Hepatic stellate cell (primary cell): ENCODE measurements at places on chromosomes 12 and 14.
A peak's percentile ranks its signal among the peaks of the same experiment; 100 is the strongest.

DNA sequence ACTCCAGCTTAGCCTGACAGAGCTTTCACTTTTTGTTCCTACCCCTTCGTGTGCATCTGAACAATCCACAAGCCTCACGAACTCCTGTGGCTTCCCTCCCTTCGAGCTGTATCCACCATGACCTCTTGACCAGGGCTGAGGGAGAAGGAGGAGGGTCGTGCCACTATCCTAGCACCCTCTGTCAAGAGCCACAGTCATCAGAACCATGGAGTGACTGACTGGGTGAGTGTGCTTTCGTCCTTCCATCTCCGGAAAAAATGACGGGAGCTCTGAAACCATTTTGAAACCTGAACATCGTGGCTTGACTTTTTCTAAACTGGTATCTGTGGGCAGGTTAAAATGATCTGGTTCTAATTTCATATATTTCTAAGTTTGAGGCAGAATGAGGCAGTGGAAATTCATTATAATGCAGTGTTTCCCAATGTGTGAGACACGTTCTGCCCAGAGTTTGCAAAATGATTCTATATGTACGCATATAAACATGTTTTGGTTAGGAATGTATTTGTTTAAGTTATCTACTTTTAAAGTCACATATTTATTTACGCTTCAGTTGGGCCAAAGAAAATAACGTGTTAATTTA, 27.0 kb downstream of the IL26 start:
- no peak for DNase-seq

DNA sequence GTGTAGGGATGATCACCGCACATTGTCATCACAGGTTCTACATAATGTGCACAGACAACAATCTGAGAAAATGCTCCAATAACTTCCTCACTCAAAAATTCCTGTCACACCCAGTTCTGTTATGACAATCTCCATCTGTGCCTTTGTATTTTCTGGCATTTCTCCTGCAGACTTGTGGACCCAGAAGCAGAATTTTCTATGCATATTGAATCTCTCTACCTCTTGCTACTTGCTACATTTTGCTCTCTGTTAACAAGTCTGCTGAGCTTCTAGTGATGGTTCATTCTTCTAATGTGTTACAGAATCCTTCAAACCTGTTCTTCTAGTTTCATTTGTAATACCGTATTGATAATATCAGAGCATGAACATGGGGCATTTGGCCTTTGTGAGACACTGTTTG, 127.8 kb upstream of the PTPRQ start:
- no peak for DNase-seq

DNA sequence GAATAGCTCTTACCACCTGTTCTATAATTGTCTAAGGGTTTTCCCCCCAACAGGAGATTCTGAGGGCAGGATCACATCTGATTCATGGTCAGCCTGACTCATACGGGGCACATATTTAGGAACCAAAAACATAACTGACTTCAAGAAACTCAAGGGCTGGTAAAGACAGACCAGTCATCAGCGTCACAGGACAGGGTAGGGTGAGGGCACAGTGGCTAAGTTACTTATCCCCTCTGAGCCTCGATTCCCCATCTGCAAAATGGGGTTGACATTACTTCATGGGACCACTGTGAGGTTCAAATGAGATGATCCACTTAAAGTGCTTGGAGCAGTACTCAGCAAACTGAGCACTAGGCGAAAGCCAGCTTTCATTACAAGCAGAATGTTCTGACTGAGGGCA, 606 bp downstream of the CINP start:
- DNase-seq, result peak; percentile 67

- DNase-seq, result no peak
Observed at GRCh38 chr12:116196226-116196625, 81.3 kb downstream of the MED13L start.

GRCh38 chr14:94936401-94936892, 166.5 kb upstream of the GSC start:
- DNase-seq, result peak; percentile 28

DNA sequence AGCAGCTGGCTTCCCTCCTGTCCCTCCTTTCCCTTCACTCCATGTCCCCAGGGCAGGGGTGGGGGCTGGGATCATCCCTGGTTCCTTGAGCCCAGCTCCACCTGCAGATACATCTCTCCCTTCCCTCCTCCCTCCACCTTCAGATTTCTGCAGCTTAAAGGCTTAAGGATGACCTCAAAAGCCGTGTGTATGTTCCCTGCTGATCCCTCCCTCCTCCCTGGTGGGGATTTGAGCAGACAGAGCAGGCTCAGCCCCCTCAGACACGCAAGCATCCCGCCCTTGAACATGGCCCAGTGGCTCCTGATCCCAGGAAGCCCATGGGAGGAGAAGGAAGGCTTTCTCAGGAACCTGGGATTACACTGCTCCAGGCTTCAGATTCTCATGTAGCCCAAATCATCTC, 82.9 kb upstream of the RIN3 start:
- no peak for DNase-seq

GRCh38 chr14:69468949-69469348, 15.6 kb upstream of the PLEKHD1 start:
- no peak for DNase-seq

- DNase-seq, result no peak
Observed at GRCh38 chr14:74965486-74966153, 10.2 kb upstream of the PGF start.

DNA sequence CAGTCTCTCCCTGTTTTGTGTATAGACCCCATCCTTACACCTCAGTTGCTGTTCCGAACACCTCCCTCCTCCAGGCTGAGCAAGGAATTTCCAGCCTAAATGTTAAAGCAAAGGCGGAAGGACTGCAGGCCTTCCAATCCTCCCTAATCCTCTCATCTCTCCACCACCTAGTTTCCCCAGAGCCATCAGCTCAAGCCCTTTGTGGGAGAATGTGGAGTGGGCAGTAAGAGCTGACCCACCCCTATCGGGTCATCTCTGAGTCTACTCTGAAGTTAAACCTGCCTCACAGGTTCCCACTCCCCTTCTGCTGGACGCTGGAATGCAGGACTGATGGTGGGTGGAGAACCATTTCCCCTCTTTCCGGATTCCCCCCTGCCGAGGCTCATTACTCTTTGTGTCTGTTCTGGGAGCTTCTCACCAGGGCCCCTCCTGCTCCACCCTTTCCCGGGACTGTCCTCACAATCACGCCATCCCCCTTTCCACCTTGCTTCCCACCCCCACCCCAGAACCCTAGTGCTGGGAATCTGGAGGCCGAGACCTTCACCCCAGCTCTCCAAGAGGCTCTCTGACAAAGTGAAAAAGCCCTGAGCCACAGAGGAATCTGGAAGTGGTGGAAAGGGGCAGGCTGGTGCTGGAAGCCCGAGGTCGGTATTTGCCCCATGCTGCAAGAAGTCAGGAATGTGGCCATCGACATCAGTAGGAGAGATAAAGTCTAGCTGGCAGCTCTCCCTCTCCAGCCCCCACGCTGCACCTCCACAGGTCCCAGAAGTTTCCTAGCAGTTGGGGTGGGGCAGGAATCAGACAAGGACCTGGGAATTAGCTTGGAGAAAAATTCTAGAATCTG, 3.3 kb upstream of the KRT18 start:
- peak; percentile 72 for DNase-seq

- DNase-seq, result no peak
Observed at GRCh38 chr12:72493407-72493806, 221.2 kb downstream of the TRHDE start.

DNA sequence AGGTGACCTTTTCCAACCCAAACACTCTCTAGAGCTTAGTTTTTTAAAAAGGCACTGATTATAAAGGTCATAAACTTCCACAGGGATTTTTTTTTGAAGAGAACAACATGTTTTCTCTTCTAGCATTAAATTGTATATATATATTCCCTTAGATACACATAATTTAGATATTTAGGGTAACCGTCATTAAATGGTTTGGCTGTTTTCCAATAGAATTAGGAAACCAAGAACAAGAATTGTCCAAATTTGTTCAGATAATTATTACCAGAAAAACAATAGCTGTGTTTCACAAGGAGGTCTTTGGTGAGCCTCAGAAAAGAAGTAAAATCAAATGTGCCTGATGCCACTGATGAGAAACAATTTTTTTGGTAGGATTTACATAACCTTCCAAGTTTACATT, 26.9 kb downstream of the LMO3 start:
- DNase-seq, result no peak

- peak; percentile 6 for DNase-seq
Observed at GRCh38 chr14:88426271-88426670, 40.8 kb downstream of the SPATA7 start.

- no peak for DNase-seq
Observed at GRCh38 chr12:39886106-39886505, 219.8 kb downstream of the SLC2A13 start.

DNA sequence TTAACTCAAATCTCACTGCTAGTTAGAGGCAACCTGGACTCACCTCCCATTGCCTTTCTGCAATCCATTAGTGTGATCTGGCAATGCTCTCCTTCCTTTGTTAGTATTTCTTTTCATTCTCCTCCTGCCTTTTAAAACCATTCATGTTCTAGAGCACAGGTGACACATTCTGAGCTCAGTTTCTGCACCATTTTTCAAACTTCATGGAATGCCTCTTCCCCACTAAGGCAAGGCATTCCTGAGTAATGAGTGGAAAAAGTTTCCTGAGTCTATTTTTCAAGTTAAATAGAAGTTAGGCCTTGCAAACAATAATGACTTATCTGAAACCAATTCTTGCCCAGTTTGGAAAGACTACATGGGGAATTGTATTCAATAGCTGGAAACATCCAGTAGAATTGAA, 1001.8 kb downstream of the BCL11B start:
- DNase-seq, result no peak
